Dermis microvascular lymphatic vessel endothelial cell (primary cell): ENCODE measurements at places on chromosomes 4 and X. TPM values are rescaled to one million over a fixed set of nuclear protein-coding genes. Genes with fewer than 3 reads are reported as not detected.

TSPAN5 gene
- total RNA-seq = 71.4 and 89.8 TPM in 2 replicates

ARSJ gene
- total RNA-seq = 15.3 and 15.4 TPM in 2 replicates

FAM47A gene
- not detected in 2 replicates for total RNA-seq

CABS1 gene
- total RNA-seq = not detected in 2 replicates

ALAS2 gene
- total RNA-seq = not detected in 2 replicates

P2RY10 gene
- total RNA-seq = not detected in 2 replicates

TEX13B gene
- not detected in 2 replicates for total RNA-seq

ZAR1 gene
- not detected in 2 replicates for total RNA-seq

BEX5 gene
- total RNA-seq = 0.90 and 1.6 TPM in 2 replicates

ADAM29 gene
- not detected in 2 replicates for total RNA-seq

SORCS2 gene
- total RNA-seq = under 0.01 TPM in 2 replicates

TCEAL9 gene
- total RNA-seq = 44.4 and 48.3 TPM in 2 replicates

DCAF4L1 gene
- 0.13 TPM in 2 replicates for total RNA-seq

UGT2B17 gene
- total RNA-seq = not detected in 2 replicates

SPON2 gene
- total RNA-seq = 0.26 and 0.76 TPM in 2 replicates

FAM9C gene
- total RNA-seq = not detected in 2 replicates

SPARCL1 gene
- total RNA-seq = 10.0 and 19.2 TPM in 2 replicates

SPOCK3 gene
- not detected in 2 replicates for total RNA-seq

SLC49A3 gene
- 4.4 and 9.7 TPM in 2 replicates for total RNA-seq

SPANXN4 gene
- total RNA-seq = not detected in 2 replicates

HSD17B13 gene
- under 0.01 and 0.13 TPM in 2 replicates for total RNA-seq

USP17L17 gene
- not detected in 2 replicates for total RNA-seq

PRKX gene
- 18.0 and 25.7 TPM in 2 replicates for total RNA-seq

FTSJ1 gene
- total RNA-seq = 35.4 and 41.7 TPM in 2 replicates

UFSP2 gene
- 26.4 and 36.2 TPM in 2 replicates for total RNA-seq

CNKSR2 gene
- not detected in 2 replicates for total RNA-seq

F8A1 gene
- total RNA-seq = 0.51 and 2.8 TPM in 2 replicates

POF1B gene
- 3.7 and 4.3 TPM in 2 replicates for total RNA-seq
